ENCODE measurements at places on chromosomes 4 and X.

- no peak for DNase-seq
Measured at GRCh38 chrX:153900831-153901752, 3.4 kb upstream of the AVPR2 start.

DNA sequence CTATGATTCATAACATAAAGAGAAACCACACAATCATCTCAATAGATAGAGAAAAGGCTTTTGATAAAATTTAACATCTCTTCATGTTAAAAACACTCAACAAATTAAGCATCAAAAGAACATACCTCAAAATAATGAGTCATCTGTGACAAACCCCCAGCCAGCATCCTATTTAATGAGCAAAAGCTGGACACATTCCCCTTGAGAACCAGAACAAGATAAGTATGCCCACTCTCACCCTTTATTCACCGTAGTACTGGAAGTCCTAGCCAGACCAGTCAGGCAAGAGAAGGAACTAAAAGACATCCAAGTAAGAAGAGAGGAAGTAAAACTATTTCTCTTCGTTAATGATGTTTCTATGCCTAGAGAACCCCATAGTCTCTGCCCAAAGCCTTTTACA is 507.2 kb downstream of the PABPC4L start:
- DNase-seq = no peak

- no peak for DNase-seq
Measured at GRCh38 chr4:148448141-148448540, 5.9 kb upstream of the NR3C2 start.

DNA sequence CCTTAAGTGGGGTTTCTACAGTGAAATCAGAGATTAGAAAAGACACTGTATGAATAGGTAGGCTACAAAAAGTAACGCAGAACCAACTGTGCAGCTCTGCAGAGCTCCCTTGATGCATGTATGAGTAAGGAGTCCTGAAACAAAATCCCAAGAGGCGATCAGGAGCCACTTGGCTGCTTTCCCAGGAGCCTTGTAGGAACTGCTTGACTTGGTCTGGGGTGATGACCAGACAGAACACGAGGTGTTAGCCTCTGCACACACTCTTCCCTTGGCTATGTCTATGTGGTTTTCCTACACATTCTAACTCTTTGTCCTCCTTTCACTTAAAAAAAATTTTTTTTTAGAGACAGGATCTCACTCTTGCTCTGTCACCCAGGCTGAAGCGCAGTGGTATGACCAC is 22.8 kb upstream of the AP1S2 start:
- DNase-seq = peak; percentile 67

- DNase-seq = no peak
Measured at GRCh38 chr4:82496349-82496748, 65.4 kb downstream of the TMEM150C start.

DNA sequence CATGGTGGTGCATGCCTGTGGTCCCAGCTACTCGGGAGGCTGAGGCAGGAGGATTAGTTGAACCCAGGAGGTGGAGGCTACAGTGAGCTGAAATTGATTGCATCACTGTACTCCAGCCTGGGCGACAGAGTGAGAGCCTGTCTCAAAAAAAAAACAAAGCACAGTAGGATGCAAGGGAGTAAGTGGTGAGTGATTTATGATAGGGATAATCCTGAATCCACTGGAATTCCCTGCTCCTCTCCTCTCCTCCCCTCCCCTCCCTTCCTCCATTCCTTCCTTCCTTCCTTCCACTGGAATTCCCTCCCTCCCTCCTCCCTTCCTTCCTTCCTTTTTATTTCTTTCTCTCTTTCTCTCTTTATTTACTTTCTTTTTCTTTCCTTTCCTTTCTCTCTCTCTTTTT is 40.9 kb upstream of the NKRF start:
- no peak for DNase-seq

DNA sequence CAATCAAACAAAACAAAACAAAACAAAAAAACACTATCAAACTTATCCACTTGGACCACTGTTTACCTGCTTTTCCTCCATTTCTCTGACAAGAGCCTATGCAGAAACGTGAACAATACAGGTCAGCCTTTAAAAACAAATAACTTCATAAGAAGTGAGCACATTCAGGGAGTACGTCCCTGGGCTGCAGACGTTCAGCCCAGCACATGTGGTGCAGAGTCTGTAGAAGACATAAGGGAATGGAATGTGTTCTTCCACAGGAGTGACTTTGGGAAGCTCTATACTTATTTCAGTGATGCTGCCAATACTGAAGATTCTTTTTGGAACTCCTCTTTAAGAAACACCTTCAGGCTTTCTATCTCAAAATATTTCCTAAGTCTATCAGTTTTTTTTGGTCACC is 120.6 kb downstream of the SPRY1 start:
- DNase-seq = no peak

- DNase-seq = no peak
Measured at GRCh38 chr4:5477613-5478012, 230.7 kb downstream of the EVC2 start.

DNA sequence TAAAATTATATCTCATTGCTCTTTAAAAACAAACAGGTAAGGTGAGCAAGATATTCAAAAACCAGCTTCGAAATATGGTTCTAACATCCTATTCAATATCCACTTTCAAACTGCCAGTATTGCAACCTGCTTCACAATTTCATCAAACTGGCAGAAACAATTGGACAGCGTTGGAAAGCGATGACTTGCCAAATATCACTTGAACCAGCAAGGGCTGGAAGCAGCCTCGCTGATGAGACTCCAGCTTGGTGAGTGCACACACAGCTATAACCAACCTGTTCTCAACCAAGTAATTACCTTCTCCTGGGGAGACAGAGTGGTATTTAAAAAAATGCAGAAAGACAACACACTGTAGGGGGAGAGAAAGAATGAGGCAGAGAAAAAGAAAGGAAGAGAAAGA is 155.8 kb upstream of the RAI2 start:
- DNase-seq = no peak

GRCh38 chr4:159545556-159545955 is 442.7 kb downstream of the RAPGEF2 start:
- no peak for DNase-seq

DNA sequence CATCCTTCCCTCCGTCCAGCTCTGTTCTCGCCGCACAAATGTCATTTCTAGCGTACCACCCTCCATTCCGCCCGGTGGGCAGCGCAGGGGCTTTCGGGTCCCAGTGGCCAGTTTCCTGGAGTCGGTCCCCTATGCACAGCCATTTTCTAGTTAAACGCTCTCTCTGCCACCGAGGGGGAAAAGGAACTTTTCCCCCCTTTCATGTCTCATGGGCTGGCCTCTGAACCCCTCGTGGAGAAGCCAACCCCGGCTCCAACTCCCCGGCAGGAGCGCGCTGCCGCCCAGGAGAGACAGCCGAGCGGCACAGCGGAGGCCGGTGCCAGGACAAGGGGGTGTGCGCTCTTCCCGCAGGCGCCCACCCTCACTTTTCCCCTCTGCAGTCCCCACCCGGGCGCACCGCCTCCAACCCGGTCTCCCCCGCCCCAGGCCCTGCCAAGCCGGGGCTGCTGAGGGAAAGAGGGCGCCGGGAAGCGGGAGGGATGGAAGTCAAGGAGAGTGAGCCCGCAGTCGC is 662 bp downstream of the APBB2 start:
- DNase-seq = no peak

- DNase-seq = no peak
Measured at GRCh38 chr4:55951191-55951922, 2.6 kb downstream of the CEP135 start.

GRCh38 chr4:106627051-106627450 is 258.5 kb upstream of the GIMD1 start:
- no peak for DNase-seq

DNA sequence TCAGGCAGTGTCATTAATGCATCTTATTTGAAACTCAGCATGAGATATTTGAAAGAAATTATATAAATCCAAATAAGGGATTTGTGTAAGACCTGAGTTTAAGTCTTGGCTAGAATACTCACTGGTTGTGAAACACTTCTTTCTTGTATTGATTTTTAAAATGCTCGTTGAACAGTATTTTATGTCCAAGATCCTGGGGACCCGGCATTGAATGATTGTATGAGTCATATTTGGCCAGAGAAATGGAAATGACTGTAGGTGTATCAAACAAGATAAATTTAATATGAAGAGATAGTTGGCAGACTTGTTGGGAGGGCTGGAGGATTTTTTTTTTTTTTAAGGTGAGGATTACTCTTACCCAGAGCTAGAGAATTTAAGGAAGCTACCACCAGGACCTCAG is 606.1 kb upstream of the CPEB2 start:
- no peak for DNase-seq

- DNase-seq = no peak
Measured at GRCh38 chr4:48504352-48504751, 14.3 kb downstream of the ZAR1 start.

- no peak for DNase-seq
Measured at GRCh38 chr4:8176547-8177399, 18.2 kb upstream of the ABLIM2 start.

DNA sequence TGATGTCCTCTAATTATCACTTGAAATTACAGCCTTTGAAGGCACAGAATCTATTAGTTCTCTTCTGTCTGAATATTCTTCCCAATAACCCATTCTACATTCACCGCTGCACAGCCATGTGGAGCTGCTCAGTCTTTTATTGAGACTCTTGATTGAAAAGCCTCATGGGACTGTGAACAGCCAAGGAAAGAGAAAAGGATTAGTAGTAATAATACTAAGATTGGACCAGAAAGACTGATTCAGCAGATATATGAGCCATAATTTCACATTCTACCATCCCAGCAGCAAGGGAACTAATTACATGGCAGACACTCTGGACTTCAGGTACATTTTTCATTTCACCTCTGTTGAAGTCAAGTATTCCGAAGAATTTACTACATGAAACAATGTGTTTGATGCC is 2471.7 kb downstream of the ARAP2 start:
- no peak for DNase-seq

GRCh38 chrX:105462186-105462585 is 241.7 kb upstream of the TEX13A start:
- DNase-seq = no peak

DNA sequence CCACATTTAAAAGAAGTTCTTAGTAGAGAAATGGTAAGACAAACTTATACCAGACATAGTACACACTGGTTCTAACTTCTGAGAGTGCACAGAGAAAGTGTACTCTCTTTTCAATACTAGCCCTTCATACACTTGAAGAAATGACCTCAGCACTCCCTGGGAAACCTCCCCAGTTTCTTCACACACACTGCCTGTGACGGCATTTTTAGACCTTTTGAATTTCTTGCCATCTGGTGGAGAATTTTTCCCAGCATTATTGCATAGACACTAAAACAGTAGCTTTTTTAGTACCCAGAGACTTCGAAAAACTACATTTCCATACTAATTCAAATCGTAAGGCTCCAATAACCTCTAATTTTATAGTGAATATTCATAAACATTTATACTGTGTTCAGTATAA is 341.6 kb upstream of the MAOA start:
- DNase-seq = no peak

DNA sequence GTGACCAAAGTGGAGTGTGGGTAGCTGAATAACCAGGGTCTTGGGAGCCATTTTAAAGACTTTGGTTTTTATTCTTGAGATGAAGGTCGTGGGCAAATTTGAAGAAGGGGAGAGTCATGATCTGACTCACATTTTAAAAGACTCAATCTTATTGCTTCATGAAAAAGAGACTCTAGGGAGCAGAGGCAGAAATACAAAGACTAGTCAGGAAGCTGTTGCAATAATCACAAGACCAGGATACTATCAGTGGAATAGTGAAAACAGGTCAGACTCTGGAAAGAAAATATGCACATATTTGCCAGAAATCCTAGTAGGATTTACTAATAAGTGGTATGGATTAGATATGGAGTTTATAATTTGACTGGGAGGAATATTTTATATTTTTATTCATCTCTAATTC is 448.4 kb downstream of the RAPGEF2 start:
- no peak for DNase-seq

DNA sequence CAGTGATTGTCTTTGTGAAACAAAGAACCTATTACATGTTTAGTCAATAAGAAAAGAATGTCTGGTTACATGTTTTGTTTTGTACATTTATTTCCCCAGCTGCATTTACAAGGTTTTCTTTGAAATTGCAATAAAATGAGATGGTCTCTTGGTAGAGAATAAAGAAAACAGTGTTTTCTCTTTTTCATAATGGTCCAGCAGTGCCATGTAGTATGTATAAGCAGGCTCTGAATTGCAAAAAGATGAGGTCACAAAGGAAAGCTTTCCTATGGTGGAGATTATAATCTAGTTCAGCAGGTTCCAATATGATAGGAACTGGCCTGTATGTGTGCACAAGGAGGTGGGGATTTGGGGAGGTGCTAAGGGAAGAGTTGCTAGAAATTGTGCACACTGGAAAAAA is 1417.3 kb downstream of the STIM2 start:
- no peak for DNase-seq

GRCh38 chr4:127204322-127204721 is 428.4 kb upstream of the INTU start:
- DNase-seq = no peak

GRCh38 chr4:185738038-185738552 is 73.9 kb downstream of the SORBS2 start:
- peak; percentile 52 for DNase-seq

DNA sequence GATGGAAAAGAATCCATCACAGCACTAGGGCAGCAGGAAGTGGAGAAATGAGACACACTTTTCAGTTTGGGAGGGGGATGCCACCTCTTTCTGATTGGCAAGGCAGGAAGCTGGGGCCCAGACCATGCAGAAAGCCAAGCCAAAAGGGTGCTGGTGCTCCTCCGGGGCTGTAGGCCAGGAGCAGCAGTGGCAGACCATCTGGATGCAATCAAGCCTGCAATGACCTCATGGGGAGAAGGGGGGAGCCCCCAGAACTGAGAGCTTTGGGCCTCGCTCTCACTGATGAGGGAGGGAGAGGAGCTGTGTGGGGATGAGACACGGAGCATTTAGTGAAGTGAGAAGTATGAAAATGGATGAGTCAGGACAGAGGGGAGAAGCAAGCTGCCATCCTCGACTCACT is 141.3 kb upstream of the NALF2 start:
- DNase-seq = no peak

GRCh38 chrX:1420371-1420770 is 28.5 kb upstream of the SLC25A6 start:
- no peak for DNase-seq

DNA sequence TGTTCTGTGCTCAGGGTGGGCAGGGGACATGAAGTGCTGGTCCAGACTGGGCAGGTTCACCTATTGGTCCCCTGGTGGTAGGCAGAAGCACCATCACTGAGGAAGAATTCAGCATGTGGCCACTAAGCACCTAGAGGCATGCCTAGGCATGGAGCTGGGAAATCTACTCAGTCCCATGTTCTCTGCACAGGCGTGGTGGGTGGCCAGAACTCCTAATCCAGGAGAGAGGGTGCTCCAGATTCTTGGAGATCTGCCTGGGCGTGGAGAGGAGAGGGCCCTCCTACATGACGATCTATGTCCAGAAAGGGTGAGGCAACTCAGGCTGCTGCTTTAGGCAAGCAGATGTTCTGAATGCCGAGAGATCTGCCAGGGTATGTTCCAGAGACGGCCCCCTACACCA is 44.6 kb upstream of the MAGEC2 start:
- DNase-seq = no peak

GRCh38 chrX:100207331-100208024 is 202.6 kb downstream of the PCDH19 start:
- no peak for DNase-seq

GRCh38 chrX:148517176-148517575 is 16.8 kb downstream of the AFF2 start:
- no peak for DNase-seq

GRCh38 chrX:132504417-132504816 is 15.6 kb upstream of the MBNL3 start:
- DNase-seq = no peak

GRCh38 chr4:76447393-76447851 is 12.4 kb downstream of the SHROOM3 start:
- DNase-seq = no peak

- DNase-seq = no peak
Measured at GRCh38 chr4:45072981-45073380, 346.6 kb upstream of the GNPDA2 start.

Data from retinal pigment epithelial cell (primary cell).